NB4 (cell line): ENCODE measurements at places on chromosomes 1 and 21.

GRCh38 chr1:228204958-228205357, 2.9 kb upstream of the OBSCN start:
- no peak for DNase-seq

DNA sequence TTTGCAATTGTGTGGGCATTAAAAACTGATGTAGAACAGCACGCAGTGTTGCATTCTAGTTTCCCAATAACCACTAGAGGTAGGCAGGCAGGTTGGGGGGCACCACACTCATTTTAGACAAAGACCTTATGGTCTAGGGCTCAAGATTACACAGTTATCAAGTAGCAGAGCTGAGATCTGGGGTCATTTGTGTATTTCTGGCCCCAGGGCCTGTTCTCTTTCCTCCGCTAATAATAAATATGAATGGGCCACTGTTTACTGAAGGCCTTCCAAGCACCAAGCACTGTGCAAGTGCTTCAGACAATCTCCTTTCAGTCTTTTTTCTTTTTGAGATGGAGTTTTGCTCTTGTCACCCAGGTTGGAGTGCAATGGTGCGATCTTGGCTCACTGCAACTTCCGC, 23.9 kb downstream of the LDLRAD2 start:
- DNase-seq: no peak

DNA sequence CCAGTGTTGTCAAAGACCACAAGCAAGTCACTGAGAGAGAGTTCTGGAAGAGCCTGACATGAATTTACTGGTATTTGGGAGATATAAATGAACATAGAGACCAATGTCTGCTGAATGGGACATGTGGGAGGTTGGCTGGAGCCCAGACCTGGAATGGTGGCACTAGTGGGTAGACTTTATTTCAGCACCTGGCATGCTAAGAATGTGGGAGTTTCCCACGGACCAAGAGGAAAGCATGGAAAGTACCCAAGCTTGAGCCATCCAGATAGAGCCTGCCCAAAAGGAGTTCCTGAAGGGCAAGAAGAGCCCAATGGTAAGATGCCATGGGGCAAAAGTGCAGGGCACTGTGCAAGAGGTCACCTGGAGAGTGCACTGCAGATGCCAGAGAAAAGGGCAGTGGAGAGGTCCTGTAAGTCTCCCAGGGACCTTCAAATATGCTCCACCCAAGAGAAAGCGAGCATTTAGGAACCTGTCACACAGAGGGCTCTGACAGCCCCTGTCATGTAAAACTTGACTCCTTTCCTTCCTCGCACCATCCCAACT, 8.1 kb upstream of the ZNF687 start:
- DNase-seq: no peak

DNA sequence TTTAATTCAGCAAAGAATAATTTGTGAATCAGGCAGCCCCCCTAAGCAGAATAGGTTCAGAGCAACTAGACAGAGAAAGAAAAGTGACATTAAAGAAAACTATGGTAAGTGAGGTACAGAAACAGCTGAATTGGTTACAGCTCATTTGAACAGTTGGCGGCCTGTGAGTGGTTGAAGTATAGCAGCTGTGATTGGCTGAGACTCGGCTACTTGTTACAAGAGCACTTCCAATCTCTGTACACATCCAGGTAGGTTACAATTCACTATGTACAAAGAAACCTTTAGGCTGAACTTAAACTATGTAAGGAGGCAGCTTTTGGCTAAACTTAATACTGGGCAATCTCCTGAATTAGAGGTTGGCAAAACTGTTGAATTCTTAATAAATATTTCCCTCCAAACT, 171.1 kb upstream of the LHX8 start:
- DNase-seq: no peak
